ENCODE measurements at places on chromosomes 16 and 17.

- H3K27ac ChIP-seq = no peak overlapping the region
- H3K4me3 ChIP-seq = no peak overlapping the region
- no peak for DNase-seq
- H3K4me1 ChIP-seq = no peaks in the 10 kb centered on the region
- H3K27me3 ChIP-seq = no peaks in the 10 kb centered on the region
These were observed 276.9 kb downstream of the SOX9 start for GRCh38 chr17:72397687-72398086.

DNA sequence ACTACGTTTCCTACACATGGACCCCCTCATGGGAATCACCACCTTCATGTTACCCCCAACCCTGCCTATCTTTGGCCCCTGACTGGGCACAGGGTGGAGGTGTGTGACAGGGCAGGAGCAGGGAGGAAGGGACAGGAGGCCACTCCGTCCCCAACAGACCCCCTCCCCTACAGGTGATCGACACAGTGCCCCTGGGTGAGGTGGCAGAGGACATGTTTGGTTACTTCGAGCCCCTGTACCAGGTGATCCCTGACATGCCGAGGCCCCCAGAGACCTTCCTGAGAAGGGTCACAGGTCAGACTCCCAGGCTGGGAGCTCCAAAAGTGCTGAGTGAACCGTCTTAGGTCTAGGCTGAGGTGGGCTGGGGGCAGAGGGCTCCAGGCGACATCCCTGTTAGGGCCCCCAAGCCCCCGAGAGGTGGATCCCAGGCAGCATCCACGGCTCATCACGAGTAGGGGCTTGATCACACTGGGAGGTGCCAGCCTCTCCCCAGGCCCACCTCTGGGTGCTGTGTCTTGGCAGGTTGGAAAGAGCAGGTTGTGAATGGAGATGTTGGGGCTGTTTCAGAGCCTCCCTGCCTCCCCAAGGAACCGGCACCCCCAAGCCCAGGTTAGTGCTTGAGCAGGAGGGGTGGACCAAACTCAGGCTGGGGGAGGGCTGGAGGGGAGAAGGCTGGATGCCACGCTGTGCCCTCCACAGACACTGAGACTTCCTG lies 1.5 kb downstream of the ACBD4 start:
- no peaks in the 10 kb centered on the region for H3K36me3 ChIP-seq
- no peak overlapping the region for H3K27ac ChIP-seq
- no peak for DNase-seq
- no peaks in the 10 kb centered on the region for H3K27me3 ChIP-seq
- peaks cover 18% of the 10 kb centered on the region for H3K4me1 ChIP-seq
- H3K4me3 ChIP-seq = no peak overlapping the region

DNA sequence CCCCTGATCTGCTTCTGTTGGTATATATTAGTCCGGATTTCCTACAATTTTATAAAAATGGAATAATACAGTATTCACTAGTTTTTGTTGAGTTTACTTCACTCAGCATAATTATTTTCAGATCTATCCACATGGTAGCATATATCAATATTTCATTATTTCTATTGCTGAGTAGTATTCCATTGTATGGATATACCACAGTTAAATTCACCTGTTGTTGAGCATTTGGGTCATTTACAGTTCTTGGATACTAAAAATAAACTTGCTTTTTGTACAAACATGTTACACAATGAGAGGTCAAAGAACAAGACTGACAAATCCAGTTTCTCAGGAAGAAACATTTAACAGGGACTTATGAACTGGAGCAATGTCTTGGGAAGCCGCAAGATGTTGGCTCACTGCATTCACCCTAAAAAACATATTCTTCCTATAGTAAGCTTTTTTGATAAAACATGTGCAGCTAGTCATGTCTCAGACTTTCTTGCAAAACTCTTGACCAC lies 126.9 kb upstream of the HS3ST2 start:
- no peak overlapping the region for H3K27ac ChIP-seq
- no peaks in the 10 kb centered on the region for H3K4me1 ChIP-seq
- H3K36me3 ChIP-seq = no peaks in the 10 kb centered on the region
- H3K4me3 ChIP-seq = no peak overlapping the region
- DNase-seq = no peak
- no peaks in the 10 kb centered on the region for H3K27me3 ChIP-seq

- no peak overlapping the region for H3K27ac ChIP-seq
- H3K27me3 ChIP-seq = no peaks in the 10 kb centered on the region
- no peaks in the 10 kb centered on the region for H3K4me1 ChIP-seq
- no peaks in the 10 kb centered on the region for H3K36me3 ChIP-seq
- H3K4me3 ChIP-seq = no peak overlapping the region
These were observed 38.6 kb downstream of the AXIN2 start for GRCh38 chr17:65522751-65523404.

DNA sequence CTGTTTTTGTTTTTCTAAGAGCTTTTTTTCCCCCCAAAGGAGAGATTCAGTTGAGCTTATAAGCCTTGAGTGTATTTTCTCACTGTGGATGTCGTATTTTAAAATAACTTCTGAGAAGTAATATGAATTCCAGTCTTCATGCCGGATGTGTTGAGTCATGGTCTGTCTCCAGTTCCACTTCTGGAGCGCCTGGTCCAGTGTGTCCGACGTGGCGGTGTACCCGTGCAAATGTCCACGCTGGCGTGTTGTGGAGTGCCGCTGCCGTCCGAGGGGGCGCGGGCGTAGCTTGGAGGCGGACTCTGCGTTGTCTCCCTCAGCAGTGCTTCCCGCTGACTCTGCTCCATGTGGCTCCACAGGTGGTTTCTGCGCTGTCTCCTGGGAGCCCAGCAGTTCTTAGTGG lies 60.9 kb upstream of the ZNF750 start:
- no peak overlapping the region for H3K27ac ChIP-seq
- no peaks in the 10 kb centered on the region for H3K27me3 ChIP-seq
- H3K4me1 ChIP-seq = no peaks in the 10 kb centered on the region
- H3K36me3 ChIP-seq = no peaks in the 10 kb centered on the region
- no peak for DNase-seq
- H3K4me3 ChIP-seq = no peak overlapping the region

GRCh38 chr17:11535231-11535630 lies 63.0 kb upstream of the DNAH9 start:
- H3K4me1 ChIP-seq = no peaks in the 10 kb centered on the region
- no peak for DNase-seq
- H3K27me3 ChIP-seq = no peaks in the 10 kb centered on the region
- H3K27ac ChIP-seq = no peak overlapping the region

GRCh38 chr16:88430185-88430523 lies 22.9 kb upstream of the ZFPM1 start:
- no peaks in the 10 kb centered on the region for H3K4me1 ChIP-seq
- DNase-seq = no peak
- H3K27ac ChIP-seq = no peak overlapping the region
- peak overlapping the region; percentile 67 for H3K4me3 ChIP-seq

DNA sequence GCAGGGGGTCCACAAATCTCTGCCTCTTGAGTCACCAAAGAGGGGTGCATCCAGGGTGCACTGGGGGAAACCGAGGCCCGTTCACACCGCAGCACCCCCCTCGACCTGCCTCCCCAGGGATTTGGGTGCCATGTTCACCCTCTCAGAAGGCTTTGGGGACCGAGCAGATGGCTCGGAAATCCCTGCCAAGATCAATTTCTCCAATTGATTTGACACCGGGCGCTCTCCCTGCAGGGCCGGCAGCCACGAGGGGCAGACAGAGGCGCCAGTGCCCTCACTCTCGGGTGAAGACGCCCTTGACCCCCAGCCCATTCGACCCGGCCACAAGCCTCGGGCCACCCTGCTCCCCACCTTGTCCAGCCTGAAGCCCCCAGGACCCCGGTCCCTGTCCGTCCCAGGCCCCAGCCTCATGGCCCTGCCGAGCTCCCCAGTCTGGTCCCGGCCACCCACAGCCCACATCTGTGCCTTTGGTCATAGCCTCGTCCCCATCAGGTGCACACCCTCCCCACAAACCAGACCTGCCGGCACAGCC lies 9.3 kb downstream of the SSTR5 start:
- H3K36me3 ChIP-seq = no peaks in the 10 kb centered on the region
- H3K4me1 ChIP-seq = peaks cover 13% of the 10 kb centered on the region
- no peak overlapping the region for H3K27ac ChIP-seq
- no peak for DNase-seq
- no peak overlapping the region for H3K4me3 ChIP-seq

GRCh38 chr17:69704935-69705334 lies 290.4 kb downstream of the MAP2K6 start:
- H3K27me3 ChIP-seq = no peaks in the 10 kb centered on the region
- no peaks in the 10 kb centered on the region for H3K36me3 ChIP-seq
- no peaks in the 10 kb centered on the region for H3K4me1 ChIP-seq
- no peak overlapping the region for H3K27ac ChIP-seq

- H3K27me3 ChIP-seq = no peaks in the 10 kb centered on the region
- no peak overlapping the region for H3K4me3 ChIP-seq
- no peak overlapping the region for H3K27ac ChIP-seq
- no peak for DNase-seq
- H3K4me1 ChIP-seq = no peaks in the 10 kb centered on the region
These were observed 769.7 kb upstream of the EEF2KMT start for GRCh38 chr16:5867250-5867649.

DNA sequence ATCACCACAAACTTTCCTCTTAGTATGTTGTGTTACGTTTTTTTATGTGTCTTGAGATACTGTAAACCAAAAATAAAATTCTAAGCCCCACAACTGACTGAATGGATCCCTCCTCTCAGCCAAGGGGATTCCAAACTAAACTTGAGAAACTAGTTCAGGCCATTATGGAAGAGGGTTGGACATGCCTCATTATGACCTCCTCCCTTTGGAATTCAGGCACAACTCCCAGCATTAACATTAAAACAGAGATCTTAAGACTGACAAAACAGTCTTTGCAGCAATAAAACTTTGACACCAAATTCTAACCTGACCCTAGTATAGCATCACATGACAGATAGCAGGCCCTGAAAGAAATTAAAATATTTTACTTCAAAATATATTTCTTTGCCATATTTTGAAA lies 51.1 kb upstream of the SLC47A1 start:
- H3K36me3 ChIP-seq = no peaks in the 10 kb centered on the region
- H3K4me3 ChIP-seq = no peak overlapping the region
- DNase-seq = no peak
- H3K4me1 ChIP-seq = peaks cover 6% of the 10 kb centered on the region
- no peak overlapping the region for H3K27ac ChIP-seq

Data from adrenal gland (tissue), 19 donors.